ENCODE measurements at places on chromosomes 13 and 19.

GRCh38 chr19:3441986-3442329, 38.4 kb downstream of the SMIM24 start:
- no peak for DNase-seq

DNA sequence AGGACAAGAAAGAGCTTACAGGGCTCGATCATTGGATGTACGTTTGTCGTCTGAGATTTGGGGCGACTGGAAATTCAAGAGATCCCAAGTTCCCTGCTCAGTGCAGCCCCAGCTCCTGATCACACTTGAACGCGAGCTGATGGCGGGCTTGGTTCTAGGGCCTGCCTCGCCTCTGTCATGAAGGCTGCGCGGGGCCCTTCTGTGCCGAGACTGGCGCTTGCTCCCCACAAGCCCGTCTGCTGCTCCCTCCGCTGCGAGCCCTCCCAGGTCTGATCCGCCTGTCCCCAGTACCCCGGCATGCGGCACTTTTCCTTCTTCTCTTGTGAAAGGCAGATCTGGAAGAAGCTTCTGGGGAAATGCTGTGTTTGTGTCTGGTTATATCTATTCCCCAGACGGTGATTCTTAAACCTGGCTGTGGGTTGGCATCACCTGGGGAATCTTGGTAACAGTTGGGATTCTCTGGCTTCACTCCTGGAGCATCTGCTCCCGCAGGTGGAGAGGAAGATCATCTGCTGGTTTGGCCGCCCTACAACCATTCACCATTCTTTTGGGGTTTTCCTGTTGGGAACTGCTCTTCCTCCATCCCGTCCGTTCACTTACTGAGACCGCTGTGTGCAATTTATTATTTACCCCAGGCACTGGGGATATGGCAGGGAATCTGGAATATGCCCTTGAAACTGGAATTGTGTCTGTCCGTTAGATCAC, 43.6 kb downstream of the SIPA1L3 start:
- DNase-seq, result no peak

DNA sequence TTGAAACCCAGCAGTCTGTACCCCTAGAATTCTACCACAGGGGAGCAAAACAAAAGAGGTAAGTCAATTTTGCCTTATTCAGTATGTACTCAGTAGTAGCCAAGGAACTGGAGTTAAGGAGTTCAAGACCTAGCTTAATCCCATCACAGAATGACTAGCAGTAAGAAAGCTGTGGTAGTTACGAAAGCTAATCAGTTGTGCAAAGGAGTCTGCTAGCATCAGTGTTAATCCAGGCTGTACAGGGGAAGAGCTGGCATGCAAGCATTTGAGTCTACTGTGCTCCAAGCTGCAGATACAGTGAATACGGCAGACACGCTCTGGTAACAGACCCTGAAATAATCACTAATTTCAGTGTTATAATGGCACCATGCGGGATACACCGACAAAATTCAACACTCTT, 4.7 kb downstream of the DNMT1 start:
- DNase-seq, result no peak

DNA sequence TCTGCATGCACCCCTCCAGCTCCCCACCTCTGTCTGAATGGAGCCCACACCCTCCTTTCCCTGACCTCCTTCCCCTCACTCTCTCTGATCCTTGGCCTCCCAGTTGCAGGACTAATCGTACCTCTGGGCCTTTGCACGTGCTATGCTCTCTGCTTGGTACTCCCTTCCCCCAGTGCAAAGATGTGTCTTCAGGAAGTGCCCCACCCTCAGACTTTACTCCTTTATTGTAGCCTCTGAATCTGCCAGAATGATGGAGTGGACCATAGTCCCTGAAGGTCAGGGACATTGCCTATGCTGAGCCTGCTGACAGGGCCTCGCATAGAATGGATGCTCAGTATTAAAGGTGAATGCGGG, 1.3 kb upstream of the JUND start:
- no peak for DNase-seq

- no peak for DNase-seq
Observed at GRCh38 chr19:44149776-44150175, 8.4 kb downstream of the ZNF234 start.

- no peak for DNase-seq
Observed at GRCh38 chr13:93775027-93775426, 548.4 kb downstream of the GPC6 start.

GRCh38 chr19:35497406-35497805, 7.1 kb upstream of the KRTDAP start:
- DNase-seq, result no peak

DNA sequence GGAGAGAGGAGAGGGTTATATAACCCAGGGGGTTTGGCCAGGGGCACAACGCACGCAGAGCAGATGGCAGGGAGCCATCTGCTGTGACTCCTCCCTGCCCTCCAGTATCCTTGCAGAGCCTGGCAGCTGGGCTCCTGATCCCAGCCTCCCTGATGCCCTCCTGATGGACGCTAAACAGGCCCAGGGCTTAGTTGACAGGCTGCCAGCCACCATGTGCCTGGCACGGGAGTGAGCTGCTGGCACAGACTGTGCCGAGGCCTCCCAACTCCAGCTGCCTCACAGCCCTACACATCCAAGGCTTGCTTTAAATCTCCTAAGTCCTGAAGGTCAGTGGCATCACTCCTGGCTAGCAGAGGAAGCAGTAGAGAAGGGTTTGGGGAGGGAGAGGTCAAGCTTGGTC, 16.7 kb downstream of the SYDE1 start:
- DNase-seq, result no peak

DNA sequence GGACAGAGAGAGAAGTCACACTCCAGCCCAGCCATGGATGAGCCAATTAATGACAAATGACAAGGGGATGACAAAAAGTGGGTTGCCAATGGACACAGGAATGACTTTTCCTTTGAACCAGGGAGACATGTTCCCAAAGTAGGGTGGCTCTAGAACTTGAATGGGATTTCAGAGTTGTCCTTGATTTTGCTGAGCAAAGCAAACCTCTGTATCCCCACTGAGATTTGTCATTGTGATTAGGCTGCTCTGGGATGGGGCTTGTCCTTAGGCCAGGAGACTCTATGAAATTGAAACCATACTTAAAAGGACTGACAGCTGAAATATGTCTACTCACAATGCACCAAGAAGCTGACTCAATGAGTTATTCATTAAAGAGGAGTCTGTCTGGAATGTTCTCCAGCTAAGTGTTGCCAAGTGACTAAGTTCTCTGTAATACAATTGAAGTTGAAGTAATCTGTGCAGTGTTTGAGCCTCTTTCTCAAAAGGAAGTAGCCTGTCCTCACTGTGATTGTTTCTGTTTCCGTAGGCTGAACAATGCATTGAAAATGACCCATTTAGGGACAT, 69.0 kb upstream of the PCDH9 start:
- no peak for DNase-seq

DNA sequence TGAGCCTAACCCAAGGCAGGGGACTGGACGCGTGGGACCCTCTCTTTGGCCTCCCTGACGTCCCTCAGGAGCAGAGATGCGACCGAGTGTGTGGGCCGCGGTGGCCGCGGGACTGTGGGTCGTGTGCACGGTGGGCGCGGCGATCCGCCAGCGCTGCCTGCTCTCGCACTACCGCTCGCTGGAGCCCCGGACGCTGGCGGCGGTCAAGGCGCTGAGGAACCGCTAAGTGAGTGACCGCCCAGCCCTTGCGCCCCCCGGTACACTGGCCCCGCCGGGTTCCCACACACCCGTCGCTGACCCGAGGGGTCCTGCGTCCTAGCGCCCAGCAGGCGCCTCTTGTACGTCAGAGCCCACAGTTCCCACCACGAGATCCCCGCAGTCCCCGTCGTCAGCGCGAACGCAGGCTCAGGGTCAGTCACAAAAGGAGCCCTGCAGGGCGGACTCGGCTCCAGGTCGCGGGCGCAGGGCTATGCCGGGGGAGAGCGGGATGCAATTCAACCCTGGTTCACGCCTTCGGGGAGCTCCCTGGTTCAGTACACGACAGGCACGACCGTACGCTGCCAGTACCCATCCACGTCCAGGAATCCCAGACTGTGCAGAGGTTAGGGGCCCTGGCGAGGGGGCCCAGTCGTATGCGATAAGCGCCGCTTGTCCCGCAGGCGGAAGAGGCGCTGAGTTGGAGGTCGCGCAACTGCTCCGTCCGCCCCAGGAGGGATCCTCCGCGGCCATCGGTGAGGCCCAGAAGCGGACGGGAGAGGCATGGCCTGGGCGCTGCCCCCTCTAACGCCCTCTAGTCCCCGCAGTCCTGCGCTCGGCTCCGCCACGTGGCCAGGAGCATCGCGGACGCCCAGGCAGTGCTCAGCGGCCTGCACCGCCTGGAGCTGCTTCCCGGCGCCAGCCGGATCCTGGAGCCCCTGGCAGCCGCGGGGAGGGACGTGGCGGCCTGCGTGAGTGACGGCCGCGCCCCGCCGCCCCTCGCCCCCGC, 3.6 kb upstream of the IFNL2 start:
- no peak for DNase-seq

DNA sequence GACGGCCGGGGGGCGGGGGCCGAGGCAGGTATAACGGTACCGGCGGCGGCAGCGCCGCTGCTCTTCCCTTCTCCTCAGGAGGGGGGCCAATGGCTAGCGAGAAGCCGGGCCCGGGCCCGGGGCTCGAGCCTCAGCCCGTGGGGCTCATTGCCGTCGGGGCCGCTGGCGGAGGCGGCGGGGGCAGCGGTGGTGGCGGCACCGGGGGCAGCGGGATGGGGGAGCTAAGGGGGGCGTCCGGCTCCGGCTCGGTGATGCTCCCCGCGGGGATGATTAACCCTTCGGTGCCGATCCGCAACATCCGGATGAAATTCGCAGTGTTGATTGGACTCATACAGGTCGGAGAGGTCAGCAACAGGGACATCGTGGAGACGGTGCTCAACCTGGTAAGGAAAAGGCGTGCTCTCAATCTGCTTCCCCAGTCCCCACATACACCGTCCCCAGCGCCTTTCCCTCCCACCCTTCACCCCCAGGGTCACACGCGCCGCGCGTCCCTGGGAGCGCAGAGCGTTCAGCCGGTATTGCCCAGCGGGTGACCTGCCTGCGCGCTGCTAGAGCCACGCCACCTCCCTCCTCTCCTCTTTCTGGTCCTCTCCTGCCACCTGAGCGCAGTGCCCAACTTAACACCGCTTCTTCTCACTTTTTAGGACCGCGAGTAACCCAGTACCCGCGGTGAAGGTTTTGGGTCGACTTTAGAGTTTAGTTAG, 814 bp downstream of the NBEA start:
- DNase-seq, result no peak

- no peak for DNase-seq
Observed at GRCh38 chr13:60679928-60680694, 283.1 kb downstream of the TDRD3 start.

GRCh38 chr19:6217752-6218334, 61.9 kb downstream of the MLLT1 start:
- no peak for DNase-seq

DNA sequence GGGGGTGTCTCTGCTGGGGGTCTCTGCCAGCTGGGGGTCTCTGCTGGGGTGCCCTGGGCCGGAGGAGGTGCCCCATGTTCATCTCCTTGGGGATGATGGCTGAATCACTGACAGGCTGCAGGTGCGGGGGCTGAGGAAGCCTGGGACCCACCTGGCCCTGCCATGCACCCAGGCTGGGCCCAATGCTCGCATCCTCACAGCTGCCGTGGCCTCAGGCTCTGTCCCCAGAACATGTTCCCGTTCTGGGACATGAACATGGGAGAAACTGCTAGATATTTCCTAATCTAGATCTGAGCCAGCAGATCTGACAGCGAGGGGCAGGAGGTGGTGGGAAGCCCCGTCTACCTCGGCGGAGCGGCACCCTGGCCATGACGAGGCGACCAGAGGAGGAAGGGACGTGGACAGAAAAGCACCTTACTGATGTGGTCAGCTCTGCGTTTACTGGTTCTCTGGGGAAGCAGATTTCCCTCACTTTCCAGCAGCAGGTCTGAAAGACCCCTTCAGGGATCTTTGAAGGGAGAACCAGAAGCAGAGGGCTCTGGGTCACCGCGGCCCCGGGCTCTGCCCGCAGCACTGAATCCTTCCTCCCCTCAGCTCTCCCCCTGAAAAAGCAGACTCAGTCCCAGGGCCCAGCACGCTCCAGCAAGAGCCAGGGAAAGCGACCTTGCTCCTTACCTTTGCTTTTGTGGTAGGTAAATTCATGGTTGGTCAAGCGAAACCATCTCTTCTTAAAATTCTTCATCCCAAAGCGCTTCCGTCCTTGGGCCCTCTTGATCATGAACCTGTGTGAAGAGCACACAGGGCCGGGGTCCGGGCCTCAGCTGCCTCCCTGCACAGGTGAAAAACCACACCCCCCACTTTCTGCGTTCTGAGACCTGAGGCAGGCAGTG, 26.5 kb upstream of the C13orf46 start:
- no peak for DNase-seq

DNA sequence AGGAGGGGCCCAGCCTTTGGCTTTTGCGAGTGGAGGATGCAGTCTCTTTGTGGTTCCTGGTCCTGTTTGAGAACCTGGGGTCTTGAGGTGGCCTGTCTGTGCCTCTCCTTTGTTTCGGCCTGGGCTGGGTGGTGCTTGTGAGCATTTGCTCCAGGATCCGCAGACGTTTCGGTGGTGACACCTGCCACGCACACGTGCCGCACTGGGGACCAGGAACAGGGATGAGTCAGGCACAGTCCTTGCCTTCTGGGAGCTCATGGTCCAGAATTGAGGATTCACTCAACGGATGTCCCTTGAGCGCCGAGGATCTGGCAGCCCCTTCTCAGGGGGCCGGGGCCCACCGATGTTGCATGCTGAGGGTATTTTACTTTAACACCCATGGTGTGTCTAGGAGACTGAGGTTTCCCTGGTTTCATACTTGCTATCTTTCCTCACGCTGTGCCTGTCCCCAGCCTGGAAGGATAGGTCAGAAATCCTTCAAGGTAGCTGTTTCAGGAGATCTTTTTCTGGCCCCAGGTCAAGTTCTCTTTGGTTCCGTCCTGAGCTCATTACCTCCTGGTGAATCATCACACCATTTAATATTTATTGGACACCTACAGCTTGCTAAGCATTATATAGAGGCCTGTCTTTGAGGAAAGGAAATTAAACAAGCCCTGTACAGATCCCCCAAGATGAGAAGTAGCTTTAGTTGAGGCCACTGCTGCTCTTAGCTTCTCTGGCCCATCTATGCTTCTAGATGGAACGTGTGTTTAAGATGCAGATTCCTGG, 5.1 kb downstream of the HDGFL2 start:
- DNase-seq, result no peak

- DNase-seq, result no peak
Observed at GRCh38 chr19:35860436-35860817, 3.7 kb downstream of the KIRREL2 start.

- DNase-seq, result no peak
Observed at GRCh38 chr13:100529666-100530377, 58.8 kb downstream of the GGACT start.

DNA sequence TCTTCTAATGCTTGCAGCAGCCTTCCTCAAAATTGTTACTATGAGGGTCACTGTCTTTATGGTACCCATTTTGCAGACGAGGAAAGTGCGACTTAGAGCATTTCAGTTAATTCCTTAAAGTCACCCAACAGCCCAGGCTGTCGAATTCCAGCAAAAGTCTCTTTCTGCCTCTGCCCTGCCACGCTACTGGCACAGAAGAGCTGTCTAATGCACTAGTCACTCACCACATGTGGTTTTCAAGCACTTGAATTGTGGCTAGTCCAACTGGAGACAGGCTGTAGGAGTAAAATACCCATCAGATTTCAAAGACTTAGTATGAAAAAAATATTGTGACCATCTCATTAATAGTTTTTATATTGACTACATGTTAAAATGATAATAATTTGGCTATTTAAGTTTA, 1.7 kb downstream of the FPR1 start:
- DNase-seq, result no peak

GRCh38 chr13:70424428-70424827, 316.2 kb upstream of the KLHL1 start:
- DNase-seq, result no peak

All from omental fat pad (tissue), 4 donors.